ENCODE measurements at places on chromosomes 5 and 9. TPM values are rescaled to one million over a fixed set of nuclear protein-coding genes. Genes with fewer than 3 reads are reported as not detected.

GRCh38 chr5:142280066-142281007 is 44.5 kb downstream of the SPRY4 start:
- DNase-seq, result no peak

The TMEM8B gene
- polyA plus RNA-seq, result 27.3 TPM

- DNase-seq, result peak; percentile 8
Observed at GRCh38 chr9:134321531-134321930, 4.7 kb upstream of the RXRA start.

DNA sequence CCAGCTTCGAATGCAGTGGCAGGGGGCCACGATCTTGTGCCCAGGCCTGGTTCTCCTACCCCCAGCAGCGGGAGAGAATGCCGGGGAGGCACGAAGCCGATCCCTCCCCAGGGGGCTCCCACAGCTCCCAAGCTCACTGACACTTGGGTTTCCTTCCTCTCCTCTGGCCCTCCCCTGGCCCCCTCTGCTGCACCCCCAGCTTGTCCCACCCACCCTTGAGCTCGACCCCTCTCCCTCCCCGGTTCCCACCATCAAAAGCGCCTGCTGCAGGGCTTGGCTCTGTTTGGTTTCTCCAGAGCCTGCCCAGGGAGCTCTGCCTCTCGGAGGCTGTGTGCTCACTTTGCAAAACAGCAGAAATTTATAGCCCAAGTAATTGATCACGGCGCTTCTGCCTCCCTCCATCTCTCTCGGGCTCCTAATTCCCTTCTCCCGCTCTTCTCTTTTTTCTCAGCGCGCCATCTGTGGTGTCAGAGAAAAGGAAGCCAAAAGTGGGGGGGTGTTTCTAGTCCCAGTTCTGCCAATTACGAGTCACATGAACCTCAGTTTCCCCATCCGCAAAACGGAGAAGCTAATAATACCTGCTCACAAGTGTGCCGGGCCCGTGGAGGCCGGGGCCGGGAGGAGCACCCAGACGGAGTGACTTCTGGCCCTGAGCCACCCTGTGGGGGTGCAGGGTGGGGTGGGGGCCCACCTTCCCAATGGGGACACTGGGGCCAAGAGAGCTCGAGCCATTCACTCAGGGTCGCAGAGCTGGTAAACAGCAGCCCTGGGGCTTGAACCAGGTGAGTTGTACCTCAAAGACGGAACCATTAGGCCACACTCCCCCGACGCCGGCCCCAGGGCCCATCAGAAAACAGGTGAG is 141.2 kb upstream of the IER5L start:
- no peak for DNase-seq

- no peak for DNase-seq
Observed at GRCh38 chr5:62112689-62113228, 193.2 kb upstream of the KIF2A start.

The DMRT3 gene
- not detected for polyA plus RNA-seq

The PCDHA6 gene
- 0.34 TPM for polyA plus RNA-seq

The CCDC183 gene
- polyA plus RNA-seq, result 5.9 TPM

- DNase-seq, result no peak
Observed at GRCh38 chr9:18910435-18910834, 122.6 kb downstream of the SAXO1 start.

- DNase-seq, result peak; percentile 89
Observed at GRCh38 chr5:170302653-170303501, 5.3 kb upstream of the LCP2 start.

DNA sequence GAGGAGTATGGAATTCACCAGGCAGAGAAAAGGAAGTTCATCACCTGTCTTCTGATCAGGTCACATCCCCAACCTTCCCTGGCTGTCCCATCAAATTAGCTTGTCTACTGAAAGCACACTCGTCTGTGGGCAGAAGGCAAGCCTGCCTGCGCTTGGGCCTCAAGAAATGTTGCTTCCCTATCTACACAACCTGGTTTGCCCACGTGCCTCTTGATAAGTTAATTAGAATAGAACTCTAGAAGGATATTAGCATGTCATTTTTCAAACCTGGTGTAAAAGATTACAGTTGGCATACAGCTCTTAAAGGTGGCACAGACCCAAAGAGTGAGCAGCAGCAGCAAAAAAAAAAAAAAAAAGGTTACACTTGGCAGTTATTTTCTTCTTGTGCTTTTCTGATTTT is 5.1 kb downstream of the TTC23L start:
- DNase-seq, result no peak

The AOPEP gene
- 40.4 TPM for polyA plus RNA-seq

DNA sequence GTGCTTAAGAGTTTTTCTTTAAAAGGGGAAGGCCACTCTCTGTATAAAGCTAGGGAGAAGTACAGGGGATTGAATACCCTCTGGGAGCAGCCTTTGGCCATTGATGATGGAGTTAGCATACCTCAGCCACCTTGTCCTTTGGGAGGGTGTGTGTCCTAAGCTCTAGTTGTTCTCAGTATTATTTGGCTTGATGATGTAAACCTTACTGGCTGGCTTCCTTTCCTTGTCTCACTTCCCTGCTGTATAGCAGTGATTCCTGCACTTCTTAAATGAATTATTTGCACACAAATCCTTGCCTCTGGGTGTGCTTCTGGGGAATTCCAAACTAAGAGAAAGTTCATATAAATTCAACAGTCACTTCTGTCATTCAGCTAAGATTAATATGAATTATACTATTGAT is 234.9 kb upstream of the RIOK2 start:
- no peak for DNase-seq

- no peak for DNase-seq
Observed at GRCh38 chr5:144060598-144060997, 109.9 kb downstream of the YIPF5 start.

DNA sequence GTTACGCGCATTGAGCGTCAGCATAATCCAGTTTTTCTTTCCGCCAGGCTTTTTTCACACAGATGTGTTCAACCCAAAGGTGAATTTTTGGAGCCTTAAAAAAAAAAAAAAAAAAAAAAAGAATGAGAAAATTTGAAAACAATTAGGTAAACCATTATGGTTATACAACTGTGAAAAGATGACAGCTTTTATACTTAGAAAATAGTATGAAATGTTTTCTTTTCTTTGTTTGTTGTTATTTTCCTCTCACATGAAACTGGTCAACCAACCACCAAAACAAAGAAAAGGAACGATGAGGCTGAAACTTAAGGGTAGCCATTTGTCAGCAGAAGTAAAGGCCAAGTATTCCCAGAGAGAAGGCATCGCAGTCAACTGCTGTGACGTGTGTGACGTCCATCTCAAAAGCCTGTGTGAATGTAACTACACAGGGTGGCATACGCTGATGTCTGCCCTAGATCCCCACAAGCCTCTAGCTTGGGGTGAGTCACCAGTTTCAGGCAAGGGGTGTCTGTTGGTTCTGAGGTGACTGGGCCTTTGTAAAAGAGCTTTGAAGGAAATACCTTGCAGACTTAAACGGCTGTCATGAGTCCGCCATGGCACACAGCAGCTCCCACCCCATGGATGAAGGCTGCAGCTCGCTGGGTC is 182.9 kb downstream of the AOPEP start:
- DNase-seq, result no peak

The LAMC3 gene
- polyA plus RNA-seq, result 14.1 TPM

The NR5A1 gene
- not detected for polyA plus RNA-seq

GRCh38 chr9:112782218-112782617 is 31.7 kb downstream of the SNX30 start:
- no peak for DNase-seq

The SPATA31A3 gene
- polyA plus RNA-seq, result not detected

DNA sequence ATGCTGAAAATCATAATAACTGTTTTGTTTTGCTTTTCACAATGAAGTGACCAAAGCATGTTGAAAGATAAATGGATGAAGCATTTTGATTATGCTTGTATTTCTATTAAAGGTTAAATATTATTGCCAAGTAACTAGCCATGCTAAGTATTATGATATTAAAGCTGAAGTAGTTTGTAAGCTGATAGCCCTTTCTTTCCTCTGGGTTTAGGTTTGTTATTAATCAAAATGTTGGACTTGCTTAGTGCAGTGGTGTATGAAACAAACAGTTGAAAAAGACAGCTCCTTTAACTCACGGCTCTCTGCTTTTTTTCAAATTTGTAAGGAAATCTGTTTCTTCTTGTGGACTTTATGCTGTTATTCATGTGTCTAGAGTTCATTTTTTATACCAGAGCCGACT is 246.0 kb downstream of the CWC27 start:
- no peak for DNase-seq

DNA sequence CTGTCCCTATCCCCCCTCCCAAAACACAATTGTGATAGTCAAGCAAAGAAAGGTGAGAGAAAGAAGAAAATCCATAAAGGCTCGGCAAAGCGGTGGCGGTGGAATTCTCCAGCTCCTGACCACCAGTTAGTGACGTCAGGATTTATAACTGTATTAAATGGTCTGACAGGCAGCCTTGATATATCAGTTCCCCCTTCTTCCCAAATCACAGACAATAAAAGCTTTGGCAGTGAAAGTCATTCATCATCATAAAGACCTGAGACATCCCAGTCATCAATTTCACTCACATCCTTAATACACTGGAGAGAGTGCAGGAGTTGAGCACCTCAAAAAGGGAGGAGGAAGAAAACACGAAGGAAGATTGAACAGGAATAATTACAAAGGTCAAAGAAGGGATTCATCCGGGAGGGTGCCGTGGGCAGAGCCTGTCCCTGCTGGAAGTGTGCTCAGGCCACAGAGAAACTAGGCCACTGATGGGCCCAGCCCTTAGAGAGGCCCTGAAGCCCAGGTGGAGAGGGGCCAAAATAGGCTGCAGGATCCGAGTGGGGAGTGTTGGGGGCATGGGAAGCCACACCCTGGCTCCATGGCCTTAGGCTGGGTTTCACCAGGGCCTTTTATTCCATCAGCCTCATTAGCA is 131.9 kb downstream of the PAX5 start:
- peak; percentile 17 for DNase-seq

- DNase-seq, result no peak
Observed at GRCh38 chr9:99425923-99426842, 204.1 kb downstream of the SEC61B start.

GRCh38 chr9:114958021-114958843 is 27.8 kb upstream of the TNFSF8 start:
- DNase-seq, result no peak

DNA sequence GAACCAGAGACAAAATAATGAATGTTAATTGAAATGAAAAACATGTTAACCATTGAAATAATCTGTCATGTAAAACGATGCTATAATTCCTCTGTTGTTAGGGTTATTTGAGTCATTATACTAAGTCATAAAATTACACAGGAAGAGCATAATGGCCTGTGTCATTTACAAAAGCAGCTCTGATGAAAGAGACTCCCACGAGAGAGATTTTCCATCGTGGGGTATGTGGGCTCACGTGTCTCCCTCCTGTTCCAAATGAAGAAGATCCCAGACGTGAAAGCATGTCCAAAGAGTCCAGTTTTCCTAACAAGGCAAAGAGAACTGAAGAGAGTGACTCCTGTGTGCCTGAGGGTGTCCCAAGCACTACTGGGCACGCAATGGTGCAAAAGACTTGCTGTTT is 379.8 kb downstream of the SPOCK1 start:
- DNase-seq, result no peak

GRCh38 chr9:134863306-134863902 is 17.2 kb upstream of the FCN2 start:
- DNase-seq, result no peak

DNA sequence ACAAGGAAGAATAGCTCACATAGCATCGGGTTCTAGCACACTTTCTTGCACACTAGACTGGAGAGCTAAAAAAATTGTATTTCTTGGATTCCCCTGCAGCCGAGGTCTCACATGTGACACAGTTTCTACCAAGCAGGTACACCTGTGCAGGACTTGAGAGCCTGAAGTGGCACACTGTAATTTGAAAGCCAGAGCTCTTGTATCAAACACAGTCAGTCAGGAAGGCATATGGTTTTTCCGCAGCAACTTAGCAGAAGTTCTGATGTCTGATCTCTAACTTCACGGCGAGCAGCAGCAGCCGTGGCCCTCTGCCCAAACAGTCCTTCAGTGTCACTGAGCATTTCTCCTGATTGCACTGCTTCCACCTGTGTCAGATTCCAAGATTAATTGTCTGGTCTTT is 25.5 kb downstream of the TMEM245 start:
- DNase-seq, result no peak

The C1QTNF3 gene
- 20.0 TPM for polyA plus RNA-seq

The MYMK gene
- not detected for polyA plus RNA-seq

The SIL1 gene
- polyA plus RNA-seq, result 41.2 TPM

The AQP3 gene
- polyA plus RNA-seq, result 30.3 TPM

GRCh38 chr5:35990520-35990919 is 670 bp downstream of the UGT3A1 start:
- DNase-seq, result no peak

The PCDHGB4 gene
- 4.6 TPM for polyA plus RNA-seq

DNA sequence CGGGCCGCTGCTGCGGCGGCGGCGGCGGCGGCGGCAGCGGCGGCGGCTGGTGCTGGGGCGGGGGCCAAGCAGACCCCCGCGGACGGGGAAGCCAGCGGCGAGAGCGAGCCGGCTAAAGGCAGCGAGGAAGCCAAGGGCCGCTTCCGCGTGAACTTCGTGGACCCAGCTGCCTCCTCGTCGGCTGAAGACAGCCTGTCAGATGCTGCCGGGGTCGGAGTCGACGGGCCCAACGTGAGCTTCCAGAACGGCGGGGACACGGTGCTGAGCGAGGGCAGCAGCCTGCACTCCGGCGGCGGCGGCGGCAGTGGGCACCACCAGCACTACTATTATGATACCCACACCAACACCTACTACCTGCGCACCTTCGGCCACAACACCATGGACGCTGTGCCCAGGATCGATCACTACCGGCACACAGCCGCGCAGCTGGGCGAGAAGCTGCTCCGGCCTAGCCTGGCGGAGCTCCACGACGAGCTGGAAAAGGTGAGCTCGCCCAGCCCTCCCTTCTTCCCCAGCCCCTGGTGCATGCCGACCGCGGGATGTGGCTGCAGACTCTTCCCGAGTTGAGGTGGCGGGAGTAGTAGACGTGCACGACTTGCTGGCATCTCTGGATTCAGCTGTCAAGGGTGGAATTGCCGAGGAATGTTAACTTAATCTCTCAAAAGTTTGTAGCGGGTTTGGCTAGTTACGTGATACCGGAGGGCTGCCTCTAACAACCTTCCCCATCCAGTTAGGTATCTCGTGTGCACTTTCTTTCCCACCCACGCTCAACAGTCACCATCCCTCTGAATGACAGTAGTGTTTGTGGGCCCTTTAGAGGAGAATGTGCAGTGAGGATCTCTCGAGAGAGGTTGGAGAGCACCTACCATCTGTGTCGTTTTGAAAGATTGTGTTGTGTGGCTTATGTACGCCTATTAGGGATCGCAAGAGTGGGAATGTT is 932 bp downstream of the SLC12A2 start:
- peak; percentile 24 for DNase-seq

The CHD1 gene
- polyA plus RNA-seq, result 76.8 TPM

DNA sequence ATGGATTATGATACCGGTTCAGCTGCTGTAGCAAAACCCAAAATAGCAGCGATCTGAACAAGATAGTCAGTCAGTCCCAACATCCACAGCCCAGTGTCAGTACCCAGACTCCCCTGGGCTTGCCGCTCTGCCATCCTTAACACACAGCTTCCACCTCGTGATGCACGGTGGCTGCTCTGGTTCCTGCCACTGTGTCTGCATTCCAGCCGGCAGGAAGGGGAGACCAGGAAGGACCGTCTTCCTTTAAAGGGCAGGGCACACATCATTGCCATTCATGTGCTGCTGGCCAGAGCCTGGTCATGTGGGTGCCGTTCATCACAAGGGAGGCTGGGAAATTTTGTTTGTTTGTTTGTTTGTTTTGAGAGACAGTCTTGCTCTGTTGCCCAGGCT is 131.0 kb upstream of the IER5L start:
- DNase-seq, result no peak
